ENCODE measurements at places on chromosomes 5 and 9.

GRCh38 chr5:54544044-54544443 is 26.5 kb downstream of the SNX18 start:
- no peak for DNase-seq

GRCh38 chr9:106065136-106065535 is 370.8 kb downstream of the TMEM38B start:
- DNase-seq, result no peak

DNA sequence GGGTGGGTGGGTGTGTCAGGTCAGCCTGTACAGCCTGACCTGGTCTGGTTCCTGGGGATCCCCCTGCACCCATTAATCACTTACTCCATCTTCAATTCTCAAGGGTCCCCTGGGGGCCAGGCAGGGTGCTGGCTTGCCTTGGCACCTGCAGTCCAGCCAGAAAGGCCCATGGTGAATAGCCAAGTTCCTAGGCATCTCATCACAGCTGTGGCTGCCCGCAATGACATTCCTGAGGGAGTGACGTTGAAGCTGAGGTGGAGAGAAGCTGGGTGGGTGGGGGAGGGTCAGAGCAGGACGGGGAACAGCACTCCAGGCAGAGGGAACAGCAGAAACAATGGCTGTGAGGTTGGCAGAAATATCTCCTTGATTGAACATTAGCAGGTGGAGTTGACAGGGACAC is 10.6 kb downstream of the HMCN2 start:
- no peak for DNase-seq

- DNase-seq, result no peak
Observed at GRCh38 chr9:28651050-28651722, 1077.9 kb upstream of the C9orf72 start.

- DNase-seq, result no peak
Observed at GRCh38 chr5:108387758-108388157, 5.9 kb upstream of the FBXL17 start.

GRCh38 chr9:21527579-21527978 is 45.5 kb upstream of the IFNE start:
- DNase-seq, result no peak

DNA sequence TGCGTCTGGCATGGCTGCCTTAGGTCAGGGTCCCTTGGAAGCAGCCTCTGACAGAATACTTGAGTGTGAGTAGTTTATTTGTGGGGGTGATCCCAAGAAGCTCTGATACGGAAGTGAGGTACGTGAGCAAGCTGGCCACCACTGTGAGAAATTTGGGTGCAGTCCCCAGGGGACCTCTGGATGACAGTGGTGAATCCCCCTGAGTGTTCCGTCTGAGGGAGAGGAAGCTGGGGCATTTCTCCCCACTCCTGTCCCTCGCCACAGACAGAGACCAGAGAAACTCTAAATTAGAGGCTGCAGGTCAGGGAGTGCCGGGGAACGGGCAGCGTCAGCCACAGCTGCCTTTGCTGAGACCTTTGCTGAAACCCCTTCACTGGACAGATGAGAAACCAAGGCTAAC is 155.9 kb upstream of the COL5A1 start:
- DNase-seq, result no peak

DNA sequence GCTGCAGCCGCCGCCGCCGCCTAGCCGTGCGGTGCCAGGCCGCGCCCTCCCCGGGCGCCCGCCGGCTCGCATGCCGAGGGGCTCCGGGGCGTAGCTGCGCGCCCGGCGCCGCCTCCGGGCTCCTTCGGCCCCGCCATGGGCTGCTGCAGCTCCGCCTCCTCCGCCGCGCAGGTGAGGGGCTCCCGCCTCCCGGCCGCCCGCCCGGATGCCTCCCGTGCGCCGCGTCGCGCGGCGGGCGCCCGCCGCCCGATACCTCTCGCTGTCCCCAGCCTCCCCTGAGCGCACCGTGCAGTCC is 230 bp downstream of the SLC44A1 start:
- no peak for DNase-seq

GRCh38 chr5:14011089-14012020 is 66.9 kb upstream of the DNAH5 start:
- DNase-seq, result peak; percentile 93

DNA sequence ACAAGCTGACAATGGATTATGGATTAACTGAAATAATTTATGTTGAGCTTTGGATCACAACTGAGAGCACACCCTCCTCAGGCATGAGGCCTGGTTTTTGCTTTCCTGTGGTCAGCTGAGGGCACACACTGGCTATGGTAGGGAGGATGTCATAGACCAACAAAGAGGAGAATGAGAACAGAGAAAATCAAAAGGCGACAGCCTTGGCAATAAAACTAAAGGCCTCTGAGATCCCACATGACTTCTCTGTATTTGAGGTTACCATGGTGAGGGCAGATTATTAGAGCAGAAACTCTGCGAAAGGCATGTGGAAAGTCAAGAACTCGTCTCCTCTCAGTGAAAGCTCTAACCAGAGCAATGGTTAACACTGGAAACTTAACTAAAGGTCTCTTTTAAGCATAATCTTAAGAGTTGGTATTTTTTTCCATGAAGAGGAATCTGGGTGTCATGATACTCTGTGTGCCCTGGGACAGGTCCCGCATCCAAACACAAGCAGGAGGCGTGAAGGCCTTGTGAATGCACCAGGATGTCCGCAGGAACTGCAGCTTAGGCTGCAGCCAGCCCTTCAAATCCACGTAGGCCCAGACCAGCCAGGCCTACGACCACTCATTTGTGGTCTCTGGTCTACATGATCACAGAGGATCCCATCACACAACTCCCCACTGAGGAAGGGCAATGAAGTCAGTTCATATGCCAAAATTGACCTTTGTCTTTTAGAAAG is 12.4 kb upstream of the MEIKIN start:
- no peak for DNase-seq

DNA sequence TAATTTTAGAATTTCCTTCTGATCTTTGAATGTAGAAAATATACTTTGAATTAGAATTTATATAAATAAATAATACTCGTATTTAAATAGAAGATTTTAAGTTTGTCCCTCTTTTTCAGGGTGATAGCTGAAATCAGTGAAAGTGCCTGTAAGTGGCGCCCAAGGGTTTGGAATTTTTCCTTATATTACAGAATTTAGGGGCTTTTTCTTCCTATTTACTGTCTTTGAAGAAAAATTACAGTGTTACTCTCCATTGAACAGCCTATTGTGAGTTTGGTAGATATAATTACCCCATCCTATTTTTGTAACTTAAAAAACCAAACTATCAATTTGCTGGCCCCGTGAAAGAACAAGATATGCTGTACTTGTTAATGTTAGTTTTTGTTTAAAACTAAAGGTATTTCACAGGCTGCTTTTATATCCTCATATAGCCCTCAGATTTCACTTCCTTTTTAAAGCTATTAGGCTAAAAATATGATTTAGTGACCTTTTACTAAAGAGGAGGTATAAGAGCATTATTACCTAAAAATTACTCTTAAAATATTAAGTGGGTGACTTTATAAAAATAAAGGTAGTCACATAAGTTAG is 3.2 kb downstream of the MAP3K1 start:
- DNase-seq, result no peak

- no peak for DNase-seq
Observed at GRCh38 chr9:70829591-70830265, 291.7 kb downstream of the TRPM3 start.

DNA sequence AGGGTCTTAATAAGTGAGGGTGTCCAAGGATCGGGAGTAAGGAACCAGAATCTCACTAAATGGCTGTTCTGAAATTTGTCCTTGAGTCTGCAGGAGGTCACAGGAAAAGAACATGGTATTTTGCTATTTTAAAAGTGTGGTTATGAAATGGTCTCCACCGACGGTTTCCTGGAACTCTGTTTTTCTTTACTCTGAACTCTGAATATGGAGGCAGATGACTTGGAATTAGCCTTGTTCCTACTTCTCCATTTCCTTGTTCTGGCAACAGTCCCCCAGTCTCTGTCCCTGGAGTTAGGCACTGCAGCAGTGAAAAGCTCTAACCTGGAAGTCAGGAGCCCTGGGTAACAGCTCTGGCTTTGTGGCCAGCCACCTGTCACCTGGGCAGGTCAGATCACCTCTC is 46.6 kb upstream of the C5orf58 start:
- DNase-seq, result no peak

GRCh38 chr9:126023962-126024361 is 276.8 kb downstream of the PBX3 start:
- no peak for DNase-seq

GRCh38 chr5:105783811-105784210 is 1886.9 kb downstream of the EFNA5 start:
- peak; percentile 6 for DNase-seq

DNA sequence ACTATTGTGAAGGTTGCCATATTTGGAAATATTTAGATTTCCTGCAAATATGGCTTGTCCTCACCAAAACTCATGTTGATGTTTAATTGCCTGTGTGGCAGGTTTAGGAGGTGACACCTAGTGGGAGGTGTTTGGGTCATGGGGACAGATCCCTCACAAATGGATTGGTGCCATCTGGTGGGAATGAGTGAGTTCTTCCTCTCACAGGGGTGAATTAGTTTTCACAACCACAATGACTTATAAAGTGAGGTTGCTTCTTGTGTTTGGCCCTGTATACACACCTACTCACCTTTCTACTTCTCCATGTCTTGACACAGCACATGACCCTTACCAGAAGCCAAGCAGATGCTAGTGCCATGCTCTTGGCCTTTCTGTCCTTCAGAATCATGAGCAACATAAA is 41.1 kb downstream of the ISOC1 start:
- no peak for DNase-seq

DNA sequence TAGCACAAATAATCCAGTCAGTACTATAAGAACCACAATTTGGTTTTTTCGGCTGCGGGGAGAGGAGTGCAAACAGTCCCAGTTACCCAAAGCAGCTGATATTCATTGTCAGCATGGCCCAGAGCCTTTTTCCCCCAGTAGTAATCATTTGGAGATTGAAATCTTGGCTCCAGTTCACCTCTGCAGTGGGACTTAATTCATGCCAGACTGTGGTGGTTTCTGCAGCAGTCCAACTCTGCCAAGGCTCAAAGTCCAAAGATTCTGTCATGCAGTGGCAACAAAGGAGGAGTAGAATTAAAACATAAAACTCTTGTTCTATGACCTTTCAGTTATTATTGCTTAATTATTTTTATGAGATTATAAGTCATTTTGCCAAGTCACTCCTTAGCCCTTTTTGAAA is 25.0 kb upstream of the TRIM36 start:
- DNase-seq, result no peak

DNA sequence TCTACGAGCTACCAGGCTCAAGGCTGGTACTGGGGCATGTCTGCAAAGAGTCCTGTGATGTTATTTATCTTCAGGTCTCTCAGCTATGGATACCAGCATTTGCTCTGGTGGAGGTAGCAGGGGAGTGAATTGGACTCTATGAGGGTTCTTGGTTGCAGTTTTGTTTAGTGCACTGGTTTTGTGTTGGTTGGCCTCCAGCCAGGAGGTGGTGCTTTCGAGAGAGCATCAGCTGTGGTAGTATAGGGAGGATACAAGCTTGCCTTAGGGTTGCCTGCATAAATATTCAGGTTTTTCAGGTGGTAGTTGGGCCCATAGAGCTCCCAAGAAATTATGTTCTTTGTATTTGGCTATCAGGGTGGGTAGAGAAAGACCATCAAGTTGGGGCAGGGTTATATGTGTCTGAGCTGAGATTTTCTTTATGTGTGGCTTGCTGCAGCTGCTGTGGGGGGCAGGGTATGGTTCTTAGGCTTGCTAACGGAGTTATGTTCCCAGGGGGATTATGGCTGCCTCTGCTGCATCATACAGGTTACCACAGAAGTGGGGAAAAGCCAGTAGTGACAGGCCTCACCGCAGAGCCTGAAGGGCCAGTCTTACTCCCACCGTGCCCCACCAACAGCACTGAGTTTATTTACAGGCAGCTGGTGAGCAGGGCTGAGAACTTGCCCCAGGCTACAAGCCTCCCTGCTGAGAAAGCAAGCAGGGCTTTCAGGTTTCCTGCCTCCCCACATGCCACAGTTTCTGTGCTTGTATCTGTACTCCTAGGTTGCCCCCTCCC is 9.7 kb upstream of the RIOK2 start:
- DNase-seq, result no peak

GRCh38 chr5:90866915-90867731 is 308.5 kb downstream of the ADGRV1 start:
- peak; percentile 17 for DNase-seq

DNA sequence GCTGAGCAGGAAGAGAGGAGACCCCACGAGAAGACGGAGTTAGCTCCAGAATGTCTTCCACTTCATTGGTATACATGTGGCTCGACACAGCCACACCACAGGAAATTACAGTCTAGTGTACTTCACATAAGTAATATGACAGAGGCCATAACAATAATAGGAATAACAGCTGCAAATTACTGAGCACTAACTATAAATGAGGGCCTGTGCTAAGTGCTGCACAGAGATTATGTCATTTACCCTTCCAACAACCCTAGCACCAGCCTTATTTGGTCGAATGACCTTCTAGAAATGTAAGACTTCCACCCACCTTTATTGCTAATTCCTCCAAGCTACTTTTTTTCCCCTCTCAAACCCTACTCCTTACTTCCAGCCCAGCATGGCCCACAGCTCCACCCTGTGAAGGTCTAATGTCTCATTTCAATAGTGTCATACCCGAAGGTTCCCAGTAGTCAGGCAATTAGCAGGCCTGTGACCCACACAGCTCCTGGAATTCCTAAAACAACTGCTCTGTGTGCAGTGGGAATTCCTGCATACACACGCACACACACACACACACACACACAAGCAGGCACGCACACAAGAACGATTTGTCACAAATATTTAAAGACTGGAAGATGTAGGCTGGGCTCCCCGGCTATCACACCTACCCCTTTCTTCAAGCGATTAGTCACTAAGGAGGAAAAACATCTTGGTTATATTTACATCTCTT is 134.5 kb downstream of the FRMD3 start:
- DNase-seq, result no peak

GRCh38 chr9:100473276-100474081 is 530 bp downstream of the TMEFF1 start:
- no peak for DNase-seq

DNA sequence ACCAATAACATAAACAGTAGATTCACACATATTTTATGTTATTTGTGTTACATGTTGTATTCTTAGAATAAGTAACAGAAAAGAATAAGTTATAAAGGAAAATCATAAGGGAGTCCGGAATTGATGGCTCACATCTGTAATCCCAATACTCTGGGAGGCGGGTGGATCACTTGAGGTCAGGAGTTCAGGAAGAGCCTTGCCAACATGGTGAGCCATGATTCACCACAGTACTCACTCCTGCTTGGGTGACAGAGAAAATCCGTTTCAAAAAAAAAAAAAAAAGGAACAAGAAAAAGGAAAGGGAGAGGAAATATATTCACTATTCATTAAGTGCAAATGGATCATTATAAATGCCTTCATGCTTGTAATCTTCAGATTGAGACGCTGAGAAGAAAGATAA is 533.3 kb upstream of the CDH9 start:
- no peak for DNase-seq

GRCh38 chr5:94872526-94872925 is 254.1 kb downstream of the SLF1 start:
- DNase-seq, result no peak

- DNase-seq, result peak; percentile 51
Observed at GRCh38 chr5:10635257-10635866, 71.5 kb downstream of the ANKRD33B start.

Measured in NCI-H226 (cell line).